ENCODE measurements at places on chromosomes 3 and 15.

DNA sequence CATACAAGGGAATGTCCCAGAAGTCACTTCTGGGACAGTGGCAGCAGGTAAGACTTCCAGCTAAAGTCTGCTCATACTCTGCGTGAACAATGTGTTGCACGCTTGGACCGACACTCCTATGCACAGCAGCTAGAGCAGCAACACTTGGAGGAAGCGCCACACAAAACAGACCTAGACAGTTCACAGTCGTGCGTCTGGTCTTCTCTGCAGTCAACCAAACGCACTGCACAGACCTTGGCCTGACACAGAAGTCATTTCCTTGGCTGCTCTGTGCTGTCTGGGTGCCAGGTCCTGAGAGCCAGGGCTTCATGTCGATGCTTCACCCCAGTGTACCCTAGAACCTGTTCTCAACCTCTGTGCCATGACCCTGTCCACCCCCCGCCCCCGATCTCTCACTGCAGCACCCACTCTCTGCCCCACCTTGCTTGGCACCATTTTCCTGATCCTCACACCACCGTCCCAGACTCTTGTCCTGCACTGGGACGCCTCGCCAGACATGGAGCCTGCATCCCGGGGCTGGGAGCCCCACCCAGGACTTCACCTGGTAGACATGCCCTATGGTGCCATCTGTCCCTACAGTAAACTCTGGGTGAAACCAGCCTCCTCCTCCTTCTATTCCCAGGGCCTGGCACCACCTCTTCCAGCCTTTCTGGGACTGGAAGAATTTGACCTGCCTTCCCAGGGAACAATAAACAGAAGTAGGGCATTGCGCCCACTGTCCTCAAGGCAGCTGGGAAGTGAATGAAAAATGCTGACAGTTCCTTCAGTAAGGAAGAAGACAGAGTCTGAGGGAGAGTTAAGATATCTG lies 3.1 kb downstream of the ATP10A start:
- no peak for DNase-seq

- peak; percentile 70 for DNase-seq
Measured at GRCh38 chr3:31067004-31067403, 172.5 kb upstream of the GADL1 start.

- DNase-seq, result no peak
Measured at GRCh38 chr3:43079536-43080332, 26.1 kb downstream of the POMGNT2 start.

- DNase-seq, result no peak
Measured at GRCh38 chr3:58117561-58118181, 93.1 kb downstream of the DNASE1L3 start.

DNA sequence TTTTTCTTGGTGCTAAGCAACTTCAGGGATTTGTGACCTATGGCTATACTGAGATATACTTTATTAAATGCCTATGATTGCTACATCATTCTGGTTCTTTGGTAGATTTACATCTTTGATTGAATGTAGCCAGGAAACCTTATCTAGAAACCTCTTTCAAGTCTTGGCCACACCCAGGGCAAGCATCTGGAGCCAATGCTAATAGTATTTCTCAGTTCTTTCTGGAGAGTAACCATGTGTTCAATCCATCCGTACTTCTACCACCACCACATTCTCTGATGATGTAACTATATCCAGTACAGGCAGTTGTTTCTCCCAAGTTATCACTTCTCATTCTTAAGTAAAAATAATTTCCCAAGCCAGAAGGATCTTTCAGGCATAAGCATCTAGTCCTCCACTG lies 69.0 kb downstream of the NME9 start:
- no peak for DNase-seq

DNA sequence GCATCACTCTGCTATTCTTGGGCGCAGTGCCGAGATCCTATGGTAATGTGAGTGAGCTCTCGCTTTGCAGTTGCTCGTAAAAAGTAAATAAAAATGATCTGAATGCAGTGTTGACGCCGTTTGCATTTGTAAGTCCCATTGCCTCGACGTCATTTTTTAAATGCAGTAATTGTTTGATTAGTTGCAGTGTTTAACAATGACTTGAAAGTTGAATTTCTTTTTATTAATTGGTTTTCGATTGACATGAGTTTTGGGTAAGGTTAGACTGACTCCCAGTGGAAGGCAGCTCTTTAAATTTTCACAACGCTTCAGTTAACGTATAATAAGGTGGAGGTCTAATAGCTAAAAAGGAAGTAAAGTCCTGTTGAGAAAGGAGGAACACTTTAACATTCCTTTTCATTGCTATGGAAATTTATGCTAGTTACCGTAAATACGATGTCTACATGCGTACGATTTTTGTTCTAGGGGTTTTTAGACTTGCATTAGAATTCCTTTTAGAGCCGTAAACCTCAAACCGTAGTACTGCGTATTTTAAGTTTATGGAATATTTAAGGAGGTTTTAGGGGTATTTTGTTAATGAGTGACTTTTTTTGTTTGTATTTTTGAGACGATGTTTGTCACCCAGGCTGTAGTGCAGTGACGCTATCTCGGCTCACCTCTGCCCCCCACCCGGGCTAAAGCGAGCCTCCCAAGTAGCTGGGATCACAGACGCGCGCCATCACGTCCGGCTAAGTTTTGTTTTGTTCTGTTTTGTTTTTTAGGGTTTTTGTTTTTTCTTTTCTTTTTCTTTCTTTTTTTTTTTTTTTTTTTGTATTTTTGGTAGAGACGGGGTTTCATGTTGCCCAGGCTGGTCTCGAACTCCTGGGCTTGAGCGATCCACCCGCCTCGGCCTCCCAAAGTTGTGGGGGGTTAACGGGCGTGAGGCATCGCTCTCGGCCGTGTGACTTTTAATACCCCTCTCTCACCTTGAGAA lies 1.4 kb downstream of the MORF4L1 start:
- DNase-seq, result no peak

GRCh38 chr15:71601038-71601834 lies 209.1 kb upstream of the NR2E3 start:
- DNase-seq, result no peak

GRCh38 chr3:155382396-155383042 lies 89.0 kb upstream of the STRIT1 start:
- DNase-seq, result no peak

- no peak for DNase-seq
Measured at GRCh38 chr3:117695321-117695720, 985.7 kb downstream of the TUSC7 start.

GRCh38 chr15:89628806-89629715 lies 26.2 kb downstream of the KIF7 start:
- DNase-seq, result no peak

DNA sequence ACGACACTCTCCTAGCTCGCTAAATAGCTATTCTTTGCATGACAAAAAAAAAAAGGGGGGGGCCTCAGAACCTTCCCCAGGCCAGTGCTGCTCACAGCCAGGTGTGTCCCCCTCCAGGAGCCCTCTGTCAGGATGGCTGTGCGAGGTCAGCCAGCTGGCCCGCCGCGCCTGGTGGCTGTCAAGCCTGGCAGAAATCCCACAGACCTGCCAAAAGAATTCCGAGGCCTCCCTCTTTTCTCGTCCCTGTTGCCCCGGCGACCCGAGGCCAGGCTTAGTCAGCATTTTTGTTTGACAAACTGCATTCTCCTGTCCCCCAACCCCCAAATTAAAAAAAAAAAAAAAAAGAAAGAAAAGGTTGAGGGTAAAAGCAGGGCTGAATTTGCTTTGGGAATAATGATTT lies 61.9 kb downstream of the TM4SF4 start:
- DNase-seq, result peak; percentile 75

DNA sequence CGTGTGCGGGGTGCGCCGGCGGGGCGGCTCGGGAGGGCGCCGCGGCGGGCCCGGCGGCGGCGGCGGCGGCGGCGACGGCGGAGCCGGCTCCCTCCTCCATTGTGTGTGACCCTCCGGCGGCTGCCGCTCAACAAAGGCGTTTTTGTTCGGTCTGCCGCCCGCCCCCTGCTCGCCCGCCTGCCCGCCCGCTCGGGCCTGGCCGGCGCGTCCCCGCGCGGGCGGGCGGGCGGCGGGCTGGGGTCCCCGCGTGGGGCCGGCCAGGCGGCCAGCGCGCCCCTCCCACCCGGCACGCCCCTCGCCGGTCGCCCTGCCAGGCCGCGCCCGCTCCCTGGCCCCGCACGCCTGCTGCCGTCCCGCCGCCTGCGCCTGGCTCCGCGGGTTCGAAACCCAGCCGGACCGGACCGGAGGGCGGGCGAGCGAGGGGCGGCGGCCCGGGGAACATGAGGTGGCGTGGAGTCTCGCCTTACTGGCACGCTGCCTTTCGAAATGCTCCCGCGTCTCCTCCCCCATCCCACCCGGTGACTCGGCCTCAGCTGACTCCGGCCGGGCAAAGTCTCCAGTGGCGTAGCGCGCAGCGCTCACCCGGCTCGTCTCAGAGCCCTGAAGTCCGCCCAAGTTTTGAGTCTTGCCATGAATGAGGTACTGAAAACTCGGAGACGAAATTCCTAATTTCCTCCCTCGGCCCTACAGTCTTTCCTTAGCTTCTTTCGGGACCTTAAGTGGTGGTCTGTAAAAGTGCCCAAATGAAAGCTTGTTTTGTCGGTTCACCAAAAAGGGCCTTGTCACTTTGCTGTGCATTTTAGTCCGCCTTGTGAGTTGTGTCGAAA lies 588 bp downstream of the MAPK6 start:
- DNase-seq, result peak; percentile 86

DNA sequence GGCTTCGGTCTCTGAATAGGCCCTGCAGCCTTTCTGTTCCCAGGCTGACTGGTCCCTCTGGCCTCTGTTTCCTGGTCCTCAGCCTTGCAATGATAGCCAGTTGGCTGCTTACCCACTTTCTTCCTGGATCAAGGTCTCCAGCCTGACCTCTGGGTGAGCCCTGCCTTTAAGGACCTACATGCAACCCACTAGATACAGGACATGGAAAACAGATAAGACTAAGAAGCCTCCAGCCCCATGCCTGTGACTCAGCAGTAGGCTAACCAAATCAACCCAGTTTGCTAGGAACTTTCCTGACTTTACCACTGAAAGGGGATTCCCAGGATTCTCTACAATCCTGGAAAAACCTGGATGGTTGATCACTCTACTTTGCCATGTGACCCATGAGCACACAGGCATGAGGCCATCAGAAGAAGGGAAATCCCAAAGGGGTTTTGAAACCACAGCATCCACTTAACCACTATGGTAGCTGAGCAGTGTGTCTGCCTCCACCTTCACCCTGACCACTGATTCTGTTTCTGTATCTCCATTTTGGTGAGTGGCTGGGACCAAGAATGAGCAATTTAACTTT lies 188.1 kb downstream of the CHST2 start:
- no peak for DNase-seq

GRCh38 chr15:68404056-68404798 lies 27.7 kb downstream of the ITGA11 start:
- DNase-seq, result peak; percentile 12

- no peak for DNase-seq
Measured at GRCh38 chr15:61798631-61799030, 261.6 kb downstream of the VPS13C start.

DNA sequence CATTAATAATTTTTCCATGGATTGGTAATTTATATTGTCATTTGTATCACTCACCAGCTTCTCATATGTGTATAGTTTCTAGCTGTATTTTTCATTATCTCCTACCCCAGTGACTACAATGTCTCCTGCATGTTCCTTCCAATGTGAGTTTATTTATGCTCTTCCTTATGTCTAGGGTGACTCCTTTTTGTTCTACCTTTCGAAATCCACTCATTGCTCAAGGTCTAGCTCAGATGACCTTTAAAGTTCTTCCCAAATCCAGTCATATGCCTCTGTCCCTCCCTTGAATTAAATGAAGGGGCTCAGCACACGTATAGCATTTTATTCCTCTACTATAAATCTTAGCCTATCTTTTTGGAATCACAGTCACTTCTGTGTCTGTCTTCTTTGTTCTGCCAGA lies 53.0 kb downstream of the TMEM45A start:
- DNase-seq, result no peak

DNA sequence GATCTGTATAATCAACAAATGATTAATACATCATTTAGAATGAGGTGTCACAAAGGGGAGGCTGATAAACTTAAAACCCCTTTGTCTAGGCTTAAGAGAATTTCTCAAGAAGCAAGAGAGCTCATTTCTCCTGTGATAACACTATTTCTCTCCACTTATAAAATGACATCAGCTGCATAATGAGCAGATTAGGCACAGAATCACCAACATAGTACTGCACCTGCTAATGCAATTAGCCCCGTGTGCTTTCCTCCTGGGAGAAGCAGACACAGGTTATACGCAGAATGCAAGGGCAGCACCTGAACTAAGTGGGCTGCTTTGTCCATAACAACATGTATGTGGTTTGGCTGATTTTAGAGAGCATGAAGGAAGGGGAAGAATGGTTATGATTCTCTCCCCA lies 515.3 kb upstream of the CFAP20DC start:
- no peak for DNase-seq

- DNase-seq, result no peak
Measured at GRCh38 chr3:135964160-135964955, 1.2 kb upstream of the PPP2R3A start.

GRCh38 chr3:178480274-178480673 lies 56.0 kb upstream of the KCNMB2 start:
- DNase-seq, result no peak

- no peak for DNase-seq
Measured at GRCh38 chr3:54360320-54360719, 238.0 kb downstream of the CACNA2D3 start.

DNA sequence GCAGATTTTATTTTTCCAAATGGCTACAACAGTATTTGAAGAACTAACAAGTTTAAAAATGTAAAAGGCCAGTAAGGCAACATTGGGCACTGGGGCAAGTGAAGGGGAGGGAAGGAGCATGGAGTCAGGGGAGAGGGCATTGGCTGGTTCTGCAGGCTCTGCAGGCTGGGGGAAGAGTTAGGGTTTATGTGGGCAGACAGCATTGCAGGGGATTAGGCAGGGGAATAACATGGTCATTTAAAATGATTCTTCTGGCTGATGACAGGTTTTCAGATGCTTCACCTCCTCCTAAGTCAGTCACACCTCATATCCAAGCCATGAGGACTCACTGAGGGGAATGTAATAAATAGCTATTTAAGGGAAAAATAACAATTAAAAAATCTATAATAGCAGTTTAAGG lies 52.6 kb downstream of the BTD start:
- no peak for DNase-seq

GRCh38 chr3:3783210-3783609 lies 16.0 kb upstream of the LRRN1 start:
- no peak for DNase-seq

DNA sequence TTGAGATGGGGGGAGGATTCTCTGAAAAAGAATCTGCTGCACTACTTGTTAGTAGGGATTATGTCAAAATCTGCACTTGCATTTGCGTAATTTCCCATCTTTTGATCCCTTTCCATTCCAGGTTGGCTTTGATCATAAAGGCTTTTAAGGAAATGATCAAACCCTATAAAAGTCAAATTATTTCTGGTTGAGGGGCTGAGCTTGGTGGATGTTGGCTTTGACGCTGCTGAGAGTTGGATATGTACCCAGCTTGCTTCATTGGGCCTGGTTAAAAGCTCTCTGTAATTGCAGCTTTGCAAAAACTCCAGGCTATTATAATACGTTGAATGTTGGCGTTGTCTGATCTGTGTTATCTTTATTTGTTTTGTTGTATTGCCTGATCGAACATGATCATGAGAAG lies 12.0 kb downstream of the LRRC3B start:
- no peak for DNase-seq

- DNase-seq, result no peak
Measured at GRCh38 chr3:45130476-45130875, 15.7 kb downstream of the CDCP1 start.

- no peak for DNase-seq
Measured at GRCh38 chr3:25870452-25870851, 80.6 kb downstream of the OXSM start.
